ENCODE measurements at places on chromosomes 16 and 17.

GRCh38 chr17:44557651-44558285 lies 484 bp downstream of the FZD2 start:
- DNase-seq: peak; percentile 28

GRCh38 chr17:11736613-11737312 lies 138.5 kb downstream of the DNAH9 start:
- DNase-seq: no peak

DNA sequence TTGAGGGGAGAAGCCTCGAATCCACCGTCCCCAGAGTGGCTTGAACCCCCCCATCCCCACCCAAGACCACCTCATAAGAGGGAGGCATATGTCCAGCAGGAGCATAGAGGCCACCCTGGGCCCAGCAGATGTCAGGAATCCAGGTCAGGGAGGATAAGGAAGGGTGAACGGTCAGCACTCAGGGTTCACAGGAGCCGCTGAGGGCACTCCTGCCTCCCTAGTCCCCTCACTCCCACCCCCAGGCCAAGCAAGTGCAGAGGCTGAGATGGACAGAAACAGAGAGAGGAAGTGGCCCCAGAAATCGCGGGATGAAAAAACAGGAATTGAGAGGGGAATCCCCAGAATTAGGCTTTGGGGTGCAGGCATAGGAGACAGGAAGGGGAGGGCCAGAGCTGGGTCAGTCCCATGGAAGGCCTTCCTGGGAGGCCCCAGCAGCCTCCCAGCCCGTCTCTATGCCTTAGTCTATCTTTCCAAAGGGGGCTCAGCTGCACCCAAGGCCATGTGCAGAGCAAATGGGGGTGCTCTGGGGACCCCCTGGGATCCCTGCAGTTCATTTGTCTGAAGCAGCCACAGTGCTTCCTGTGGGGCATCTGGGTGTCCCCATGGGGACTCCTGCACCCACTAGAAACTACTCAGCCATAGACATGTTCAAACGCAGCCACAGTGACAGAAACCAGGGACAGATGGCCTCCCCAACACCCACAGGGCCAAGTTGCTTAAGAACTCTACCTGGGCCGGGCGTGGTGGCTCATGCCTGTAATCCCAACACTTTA lies 1.7 kb downstream of the CMTM3 start:
- no peak for DNase-seq

GRCh38 chr16:57757326-57757786 lies 21.8 kb downstream of the KATNB1 start:
- DNase-seq: peak; percentile 95

GRCh38 chr16:87615621-87616041 lies 13.3 kb downstream of the JPH3 start:
- no peak for DNase-seq

DNA sequence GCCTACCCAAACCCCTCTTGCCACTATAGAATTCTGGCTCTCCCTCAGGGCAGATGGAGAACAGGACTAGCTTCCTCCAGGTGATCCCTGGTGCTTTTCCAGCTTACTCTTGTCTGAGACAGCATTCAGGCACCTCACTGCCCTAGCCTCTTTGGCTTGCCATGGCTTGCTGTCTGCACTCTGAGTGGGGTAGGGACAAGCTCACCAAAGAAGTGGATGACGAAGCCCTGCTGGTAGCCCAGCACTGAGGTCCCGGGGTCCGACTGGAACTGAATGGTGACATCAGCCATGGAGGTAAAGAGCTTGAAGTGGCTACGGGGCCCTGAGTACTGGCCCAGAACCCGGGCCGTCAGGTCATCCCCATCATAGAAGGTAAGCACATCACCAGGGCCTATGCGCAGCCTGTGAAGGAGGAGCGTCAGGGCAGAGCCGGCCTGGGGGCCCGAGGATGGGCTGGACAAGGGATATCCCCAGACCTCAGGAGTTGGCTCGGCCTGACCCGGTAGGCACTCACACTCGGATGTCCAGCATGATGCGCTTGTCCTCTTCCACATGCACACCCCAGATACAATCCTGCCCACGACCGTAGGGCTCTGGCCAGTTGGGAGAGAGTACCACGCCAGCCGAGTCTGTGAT lies 7.6 kb upstream of the PHF12 start:
- no peak for DNase-seq

GRCh38 chr17:75876190-75876937 lies 2.0 kb downstream of the TRIM47 start:
- no peak for DNase-seq

- no peak for DNase-seq
Measured at GRCh38 chr17:39597372-39598046, 10.2 kb downstream of the NEUROD2 start.

GRCh38 chr17:12068946-12069345 lies 48.3 kb downstream of the MAP2K4 start:
- no peak for DNase-seq

- DNase-seq: no peak
Measured at GRCh38 chr16:85541181-85541580, 71.9 kb upstream of the GSE1 start.

DNA sequence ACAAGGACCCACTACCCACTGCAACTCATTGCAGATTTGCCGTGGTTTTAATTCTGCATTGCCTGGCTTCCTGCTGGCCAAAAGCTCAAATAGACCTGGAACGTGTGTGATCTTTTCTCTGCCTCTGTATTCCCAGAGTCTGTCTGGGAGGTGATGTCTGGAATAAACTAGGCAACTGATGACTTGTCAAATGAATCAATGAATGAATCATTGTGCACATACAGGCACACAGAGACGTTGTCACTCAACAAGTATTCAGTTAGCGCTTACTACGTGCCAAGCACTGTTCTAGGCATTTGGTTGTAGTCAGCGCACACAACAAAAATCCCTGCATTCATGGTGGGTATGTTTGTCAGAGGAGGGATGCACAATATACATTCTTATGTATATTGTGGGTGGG lies 8.9 kb downstream of the TMEM132E start:
- DNase-seq: no peak

DNA sequence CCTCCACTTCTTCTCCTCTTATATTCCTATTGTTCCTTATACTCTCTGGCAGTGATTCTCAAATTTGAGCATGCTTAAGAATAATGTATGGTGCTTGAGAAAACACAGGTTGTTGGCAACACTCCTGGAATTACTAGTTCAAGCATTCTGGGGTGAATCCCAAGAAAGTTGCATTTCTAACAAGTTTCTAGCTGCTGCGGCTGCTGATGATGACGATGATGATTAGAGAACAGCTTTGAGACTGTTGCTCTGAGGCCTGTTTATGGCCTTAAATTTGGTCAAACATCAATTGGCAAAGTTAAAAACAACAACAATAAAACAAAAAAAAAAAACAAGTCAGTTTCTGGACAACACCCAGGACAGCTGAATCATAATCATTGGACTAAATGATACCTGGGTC lies 961.9 kb downstream of the CDH11 start:
- DNase-seq: peak; percentile 20

DNA sequence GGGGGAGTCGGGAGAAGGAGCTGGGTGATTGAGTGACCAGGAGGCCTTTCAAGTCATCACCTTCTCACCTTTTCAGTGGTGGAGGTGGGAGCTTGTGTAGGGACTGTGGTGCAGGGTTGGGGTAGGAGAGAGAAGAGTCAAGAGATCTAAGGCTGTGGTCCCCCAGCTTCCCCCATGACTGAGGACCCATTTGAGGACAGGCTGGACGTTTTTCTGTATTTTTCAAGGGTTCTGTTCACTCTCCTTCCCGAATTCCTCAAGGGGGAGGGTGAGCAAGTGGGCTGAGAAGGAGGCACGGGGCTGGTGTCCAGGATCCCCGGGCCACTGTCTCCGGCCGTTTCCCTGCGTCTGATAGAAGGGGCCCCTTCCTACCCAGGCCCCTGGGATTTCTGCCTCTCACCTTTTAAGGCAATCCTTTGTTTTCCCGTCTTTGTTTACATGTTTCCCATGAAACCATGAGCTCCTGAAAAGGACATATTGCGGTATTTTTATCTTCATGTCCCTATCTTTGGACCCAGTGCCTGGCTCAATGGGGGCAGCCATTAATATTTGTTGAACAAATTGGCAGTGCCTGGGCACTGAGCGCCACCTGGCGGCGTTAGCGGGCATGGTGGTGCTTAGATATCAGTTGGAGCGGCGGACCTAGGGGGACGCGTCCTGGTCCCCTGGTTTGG lies 9.2 kb upstream of the CD300A start:
- peak; percentile 75 for DNase-seq

GRCh38 chr16:23334457-23334853 lies 32.4 kb downstream of the SCNN1B start:
- no peak for DNase-seq

DNA sequence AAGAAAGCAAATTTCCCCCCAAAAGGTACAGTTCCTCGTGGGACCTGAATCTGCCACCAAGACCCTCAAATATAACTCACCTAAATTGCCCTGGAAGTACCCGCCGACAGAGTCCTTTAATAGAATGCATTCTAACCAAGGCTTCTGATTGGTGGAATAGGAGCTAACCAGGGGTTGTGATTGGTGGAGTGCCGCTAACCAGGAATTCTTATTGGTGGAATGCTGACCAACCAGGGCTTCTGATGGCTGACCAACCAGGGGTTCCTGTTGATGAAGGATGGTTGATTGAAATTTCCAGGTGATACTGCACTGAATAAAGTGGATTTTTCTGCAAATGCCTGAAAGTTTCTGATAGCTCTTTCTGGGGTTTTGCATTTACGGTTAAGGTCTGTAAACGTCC lies 6.5 kb downstream of the TFAP4 start:
- DNase-seq: peak; percentile 19

DNA sequence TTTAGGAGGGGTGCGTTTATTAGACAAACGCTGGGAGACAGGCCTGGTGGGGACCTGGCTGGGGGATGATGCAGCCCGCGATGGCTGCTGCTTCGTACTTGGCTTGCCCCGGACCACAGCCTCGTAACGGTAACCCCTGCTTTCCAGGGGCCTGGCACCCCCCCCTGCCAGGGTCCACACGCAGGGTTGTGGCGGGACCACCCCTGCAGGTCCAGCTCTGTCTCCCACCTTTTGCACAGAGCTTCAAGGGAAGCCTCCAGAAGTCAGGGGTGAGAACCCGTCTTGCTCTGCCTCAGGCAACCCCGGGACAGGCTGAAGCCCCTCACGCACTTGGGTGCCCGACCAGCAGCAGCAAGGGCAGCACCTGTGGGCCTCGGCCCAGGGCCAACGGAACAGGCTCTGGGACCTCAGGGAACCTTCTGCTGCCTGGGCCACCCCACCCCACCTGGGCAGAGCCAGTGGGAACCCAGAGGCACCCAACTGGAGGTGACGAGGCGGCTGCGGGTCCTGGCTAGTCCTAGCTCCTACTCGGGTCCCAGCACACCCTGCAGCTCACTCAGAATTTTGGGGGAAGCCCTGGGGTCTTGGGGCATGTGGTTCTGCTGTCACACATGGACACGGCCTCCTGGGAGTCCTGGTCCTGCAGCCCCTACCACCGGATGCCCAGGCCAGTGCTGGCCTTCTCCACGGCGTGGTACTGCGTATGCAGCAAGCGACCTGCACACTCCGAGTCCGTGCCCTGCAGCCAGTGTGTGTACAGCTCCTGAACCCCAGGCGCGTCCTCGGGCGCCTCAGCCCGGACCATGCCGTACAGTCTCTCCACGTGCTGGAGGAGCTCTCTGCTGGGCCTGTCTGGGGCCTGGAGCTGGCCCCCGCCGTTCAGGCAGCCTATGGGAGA lies 3.1 kb downstream of the HAGHL start:
- no peak for DNase-seq

DNA sequence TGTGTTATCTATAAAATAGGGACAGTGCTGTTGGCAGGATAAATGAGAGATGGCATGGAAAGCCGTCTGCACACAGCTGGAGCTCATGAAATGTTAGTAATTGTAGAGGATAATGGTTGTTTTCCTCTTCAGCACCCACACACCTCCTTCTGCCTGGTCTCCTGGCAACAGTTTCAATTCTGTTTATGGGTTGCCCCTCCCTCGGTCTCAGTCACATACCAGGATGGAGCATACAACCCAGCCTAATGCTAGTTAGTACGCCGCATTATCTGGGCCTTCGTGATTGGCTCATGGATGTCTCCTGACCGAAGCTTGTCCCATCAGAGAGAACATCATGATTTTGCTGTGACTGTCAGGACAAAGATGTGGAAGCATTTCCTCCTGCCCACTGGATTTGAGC lies 126.2 kb upstream of the WSCD1 start:
- no peak for DNase-seq

GRCh38 chr16:66587881-66588600 lies 8.8 kb downstream of the CMTM2 start:
- no peak for DNase-seq

DNA sequence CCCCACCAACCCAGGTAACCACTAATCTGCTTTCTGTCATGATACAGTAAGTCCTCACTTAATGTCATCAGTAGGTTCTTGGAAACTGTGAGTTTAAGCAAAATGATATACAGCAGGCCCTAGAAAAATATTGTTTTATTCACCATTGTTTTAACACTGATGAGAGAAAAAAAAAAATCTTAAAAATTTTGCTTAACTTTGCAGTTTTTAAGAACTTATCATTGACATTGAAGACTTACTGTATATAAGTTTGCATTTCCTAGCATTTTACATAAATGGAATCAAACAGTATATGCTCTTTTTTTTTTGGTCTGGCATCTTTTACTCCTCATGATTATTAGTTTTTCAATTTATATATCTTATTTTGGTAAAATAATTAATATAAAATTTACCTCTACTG lies 19.5 kb upstream of the CLTC start:
- DNase-seq: no peak

DNA sequence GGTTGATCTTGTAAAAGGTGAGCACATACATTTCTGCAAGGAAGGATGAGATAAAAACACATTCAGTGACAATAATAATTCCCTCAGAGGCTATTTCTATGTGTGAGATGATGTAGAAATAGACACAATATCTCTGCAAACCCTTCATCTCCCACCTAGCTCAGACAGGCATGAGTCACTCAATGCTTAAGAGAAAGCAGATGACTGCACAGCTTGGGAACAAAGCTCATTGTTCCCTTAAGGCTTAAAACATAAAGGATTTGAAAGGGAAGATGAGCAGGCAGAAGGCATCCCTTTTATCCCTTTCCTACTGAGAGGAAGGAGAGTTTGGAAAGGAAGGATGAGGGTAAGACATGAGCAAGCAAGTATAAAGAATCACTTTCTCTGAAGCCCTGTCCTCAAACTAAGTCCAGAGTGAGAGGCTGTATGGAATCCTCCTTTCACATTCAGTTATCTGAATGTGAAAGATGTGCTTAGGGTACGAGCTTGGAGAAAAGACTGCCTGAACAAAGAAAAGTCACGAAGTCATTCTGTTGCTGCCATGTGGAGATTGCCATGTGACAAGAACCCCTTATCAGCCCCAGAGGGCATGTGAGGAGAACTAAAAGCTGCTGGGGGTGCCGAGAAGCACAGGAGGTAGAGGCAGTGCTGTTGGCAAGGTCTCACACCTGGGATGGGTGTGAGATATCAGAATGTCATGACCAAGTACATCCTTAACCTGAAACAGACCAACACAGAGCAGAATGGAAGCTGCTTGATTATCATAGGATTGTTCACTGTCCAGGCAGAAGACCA lies 58.2 kb downstream of the CNTNAP4 start:
- DNase-seq: no peak

GRCh38 chr16:83996481-83997252 lies 28.6 kb downstream of the NECAB2 start:
- no peak for DNase-seq

- no peak for DNase-seq
Measured at GRCh38 chr17:30920683-30921543, 832 bp upstream of the ADAP2 start.

Measured in AG08395 (cell line).